ENCODE measurements at places on chromosomes 11 and 22.

DNA sequence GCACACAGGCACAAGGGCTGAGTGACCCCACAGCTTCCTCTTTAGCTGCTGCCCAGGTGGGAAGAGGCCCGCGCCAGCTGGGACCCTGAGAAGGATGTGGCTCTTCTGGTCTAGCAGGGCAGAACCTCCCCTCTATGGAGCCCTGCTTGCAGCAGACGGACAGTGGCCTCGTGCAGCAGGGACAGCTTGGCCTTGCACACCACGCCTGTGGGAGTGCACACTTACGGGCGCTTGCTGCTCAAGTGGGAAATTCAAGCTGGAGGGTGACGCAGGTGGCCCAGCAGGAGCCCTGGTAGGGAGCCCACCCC lies 971.4 kb downstream of the BRD1 start:
- no peak for DNase-seq

- no peak for DNase-seq
These were observed 23.6 kb upstream of the CASP4 start for GRCh38 chr11:104991994-104992393.

DNA sequence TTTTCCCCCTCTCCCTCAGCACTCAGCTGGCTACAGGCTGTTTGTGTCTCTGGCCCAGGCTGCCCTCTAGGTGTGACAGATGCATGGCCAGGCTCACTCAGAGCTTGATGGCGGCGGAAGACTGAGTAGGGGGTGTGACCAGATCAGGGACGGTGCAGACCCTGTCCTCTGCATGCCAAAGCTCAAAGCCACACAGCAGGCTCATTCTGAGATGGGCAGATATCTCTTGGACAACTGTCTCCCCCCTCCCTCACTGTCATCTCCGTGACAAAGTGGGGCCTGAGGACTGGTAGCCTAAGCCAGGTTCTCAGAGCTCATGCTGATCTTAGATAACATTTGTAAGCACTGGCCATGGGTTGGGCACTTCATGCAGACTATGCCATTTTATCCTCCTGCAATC lies 231.3 kb downstream of the DSCAML1 start:
- no peak for DNase-seq

DNA sequence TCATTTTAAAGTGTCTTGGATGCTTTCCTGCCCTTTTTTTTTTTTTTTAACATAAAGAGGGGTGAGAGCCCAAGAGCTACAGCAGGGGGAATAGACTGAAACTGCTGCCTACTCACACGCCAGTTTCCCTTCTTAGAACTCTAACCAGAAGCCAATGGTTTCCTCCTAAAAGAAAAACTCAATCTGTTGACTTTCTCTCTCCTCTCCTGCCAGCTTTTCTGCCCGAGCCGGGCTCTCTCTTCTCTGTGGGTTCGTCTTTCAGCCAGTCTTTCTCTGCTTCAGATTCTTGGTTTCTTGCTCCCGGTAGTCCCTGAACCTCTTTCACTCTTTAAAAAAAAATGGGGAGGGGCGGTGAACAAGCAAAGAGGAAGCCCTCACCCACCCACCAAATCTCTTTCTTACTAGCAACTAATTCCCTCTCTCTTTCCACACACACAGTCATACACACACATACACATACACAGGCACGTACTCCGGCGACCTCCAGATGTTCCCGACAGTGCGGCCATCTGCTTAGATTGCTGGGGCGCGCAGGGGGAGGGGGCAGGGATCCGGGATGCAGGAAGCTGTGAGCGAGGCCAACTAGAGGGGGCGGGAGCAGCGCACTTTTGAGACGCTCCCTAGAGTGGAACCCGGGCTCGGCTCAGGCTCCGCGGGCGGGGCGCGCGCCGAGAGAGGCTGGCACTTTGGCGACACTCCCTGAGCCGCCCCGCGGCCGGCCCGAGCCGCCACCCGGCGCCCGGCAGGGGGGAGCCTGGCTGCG lies 444 bp upstream of the TSKU start:
- DNase-seq, result peak; percentile 99

DNA sequence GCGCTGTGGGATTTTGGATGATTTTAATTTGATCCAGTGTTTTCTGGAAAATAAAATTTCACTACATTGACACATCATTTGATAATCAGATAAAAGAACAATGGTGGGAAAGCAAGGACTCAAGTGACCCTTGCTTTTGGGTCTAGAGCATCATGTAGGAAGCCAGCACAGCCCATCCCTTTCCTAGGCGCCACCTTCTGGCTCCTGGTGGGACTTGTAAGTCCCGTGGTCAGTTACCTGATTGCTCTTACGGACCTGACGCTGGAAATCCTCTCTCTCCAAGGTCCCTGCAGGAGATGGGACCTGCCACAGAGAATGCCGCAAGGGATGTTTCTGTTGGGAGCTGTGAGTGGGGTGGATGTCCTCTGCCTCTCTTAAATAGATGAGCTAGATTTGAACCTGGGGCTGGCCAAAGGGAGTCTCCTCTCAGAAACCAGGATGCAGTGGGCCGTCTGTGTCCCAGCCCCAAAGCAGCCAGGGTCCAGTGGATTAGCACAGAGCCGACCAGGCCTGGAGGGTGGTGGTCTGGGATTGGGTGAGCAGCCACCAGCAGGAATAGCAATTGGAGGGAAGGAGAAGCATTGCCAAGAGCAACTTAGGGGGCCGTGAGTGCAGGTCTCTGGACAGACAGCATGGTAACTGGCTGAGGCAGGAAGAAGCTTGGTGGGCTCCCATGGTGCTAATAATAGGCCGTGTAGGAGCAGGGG lies 21.7 kb downstream of the TIMP3 start:
- DNase-seq, result peak; percentile 16

DNA sequence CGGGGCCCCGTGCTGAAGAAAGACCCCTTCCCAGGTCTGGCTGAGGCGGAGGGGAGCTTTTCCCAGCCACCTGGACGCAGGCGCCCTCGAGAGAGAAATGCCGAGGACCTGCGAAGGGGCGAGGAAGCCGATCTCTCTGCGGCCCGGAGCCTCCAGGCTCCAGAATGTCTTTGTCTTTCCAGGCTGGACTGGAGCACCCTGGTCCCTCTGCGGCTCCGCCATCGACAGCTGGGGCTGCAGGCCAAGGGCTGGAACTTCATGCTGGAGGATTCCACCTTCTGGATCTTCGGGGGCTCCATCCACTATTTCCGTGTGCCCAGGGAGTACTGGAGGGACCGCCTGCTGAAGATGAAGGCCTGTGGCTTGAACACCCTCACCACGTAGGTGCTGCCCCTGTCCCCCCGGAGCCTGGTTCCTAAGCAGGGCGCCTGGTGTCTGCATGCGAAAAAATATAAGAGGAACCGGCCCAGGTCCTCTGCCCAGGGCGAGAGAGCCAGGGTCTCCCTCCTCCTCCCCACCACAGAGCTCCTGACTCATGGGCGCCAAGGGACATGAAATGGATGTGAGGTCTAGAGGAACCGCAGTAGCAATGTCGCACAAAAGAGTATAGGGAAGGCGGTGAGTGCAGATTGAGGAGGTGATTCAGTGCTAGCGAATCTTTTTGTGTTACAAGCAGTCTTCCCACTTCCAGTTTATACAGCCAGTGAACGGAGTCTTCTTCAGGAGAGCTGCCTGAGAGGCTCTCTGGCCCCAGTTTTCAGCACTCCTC lies 11.0 kb downstream of the GLB1L2 start:
- DNase-seq, result no peak

GRCh38 chr11:83102834-83103233 lies 31.1 kb upstream of the RAB30 start:
- DNase-seq, result no peak

- no peak for DNase-seq
These were observed 11.5 kb upstream of the NAP1L4 start for GRCh38 chr11:3003396-3004231.

- DNase-seq, result no peak
These were observed 531 bp downstream of the PIM3 start for GRCh38 chr22:49961005-49961600.

- DNase-seq, result no peak
These were observed 317.9 kb downstream of the TMEM135 start for GRCh38 chr11:87355596-87355995.

DNA sequence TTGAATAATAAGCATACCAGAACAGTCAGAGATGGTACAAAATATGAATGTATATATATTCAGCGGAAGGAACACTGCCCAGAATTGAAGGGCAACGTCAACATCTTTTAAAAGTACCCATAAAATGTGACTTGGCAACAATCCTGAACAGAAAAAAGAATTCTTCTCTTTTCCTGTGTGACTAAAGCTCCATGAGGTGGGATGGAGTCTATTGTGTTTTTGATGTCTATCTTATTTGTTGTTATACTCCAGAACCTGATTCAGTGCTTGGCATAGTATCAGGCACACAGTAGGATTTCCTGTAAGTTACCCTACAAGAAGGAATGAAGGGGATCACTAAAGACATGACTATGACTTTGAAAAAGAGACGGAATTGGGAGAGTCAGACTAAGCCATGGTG lies 10.3 kb downstream of the LDLRAD3 start:
- DNase-seq, result no peak

GRCh38 chr11:4213746-4214145 lies 119.1 kb downstream of the RRM1 start:
- DNase-seq, result no peak

- DNase-seq, result peak; percentile 79
These were observed 112.0 kb upstream of the ARHGAP42 start for GRCh38 chr11:100574894-100575769.

GRCh38 chr22:29306175-29306834 lies at the start of gene GAS2L1:
Gene GAS2L1, plus strand, starts transcription at chr22:29306650. Its CDS starts 1,456 bp downstream, at chr22:29308106.
- DNase-seq, result peak; percentile 85

DNA sequence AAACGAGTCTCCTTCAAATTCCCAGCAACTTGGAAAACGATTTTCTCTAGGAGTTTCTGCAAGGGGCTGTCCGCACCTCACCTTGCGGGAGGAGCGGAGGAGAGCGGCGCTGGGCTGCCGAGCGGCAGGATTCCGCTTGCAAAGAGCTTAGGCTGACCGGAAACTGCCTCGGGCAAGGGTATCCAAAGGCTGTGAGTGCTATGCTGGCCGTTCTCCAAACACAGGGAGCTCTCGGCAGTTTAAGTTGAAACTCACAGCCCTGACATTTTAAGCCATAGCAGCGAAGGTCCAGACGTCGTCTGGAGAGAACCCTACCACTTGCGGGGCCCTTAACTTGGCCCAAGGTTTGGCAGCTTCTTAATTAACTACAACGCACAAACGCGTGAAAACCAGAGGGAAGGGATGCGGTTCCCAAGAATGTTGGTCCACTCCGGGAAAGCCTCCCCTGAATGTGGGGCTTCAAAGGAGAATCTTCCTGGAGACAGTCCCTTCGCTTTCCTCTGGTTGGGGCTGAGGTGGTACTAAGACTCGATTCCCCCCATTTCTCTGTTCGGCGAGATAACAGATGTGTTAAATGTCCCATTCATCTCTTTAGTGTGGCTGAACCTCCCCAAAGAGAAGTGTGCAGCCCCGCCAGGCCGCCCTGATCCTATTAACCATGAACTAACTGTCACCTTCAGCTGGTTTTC lies 1.1 kb upstream of the DBX1 start:
- no peak for DNase-seq

GRCh38 chr11:44950625-44951476 lies at the start of gene TP53I11:
Gene TP53I11, minus strand, starts transcription at chr11:44950883. Its CDS starts 12,548 bp downstream, at chr11:44938335.
- peak; percentile 89 for DNase-seq

DNA sequence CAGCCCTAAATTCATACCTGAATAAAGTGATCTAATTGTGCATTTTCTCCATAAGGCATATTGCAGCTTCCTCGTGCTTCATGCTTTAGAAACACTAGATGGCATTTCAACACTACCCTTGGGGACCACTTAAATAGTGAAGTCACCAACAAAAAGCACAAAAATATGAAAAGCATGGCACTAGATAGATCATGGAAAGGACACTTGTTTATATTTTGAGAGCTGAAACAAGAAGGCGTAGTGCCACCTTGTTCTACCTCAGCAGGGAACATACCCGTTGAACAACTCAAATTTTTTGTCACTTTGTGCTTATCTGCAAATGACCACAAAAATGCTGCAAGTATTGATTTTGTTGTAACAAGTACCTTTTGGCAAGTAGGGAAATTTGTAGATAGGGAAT lies 8.6 kb downstream of the TBCEL start:
- DNase-seq, result no peak

DNA sequence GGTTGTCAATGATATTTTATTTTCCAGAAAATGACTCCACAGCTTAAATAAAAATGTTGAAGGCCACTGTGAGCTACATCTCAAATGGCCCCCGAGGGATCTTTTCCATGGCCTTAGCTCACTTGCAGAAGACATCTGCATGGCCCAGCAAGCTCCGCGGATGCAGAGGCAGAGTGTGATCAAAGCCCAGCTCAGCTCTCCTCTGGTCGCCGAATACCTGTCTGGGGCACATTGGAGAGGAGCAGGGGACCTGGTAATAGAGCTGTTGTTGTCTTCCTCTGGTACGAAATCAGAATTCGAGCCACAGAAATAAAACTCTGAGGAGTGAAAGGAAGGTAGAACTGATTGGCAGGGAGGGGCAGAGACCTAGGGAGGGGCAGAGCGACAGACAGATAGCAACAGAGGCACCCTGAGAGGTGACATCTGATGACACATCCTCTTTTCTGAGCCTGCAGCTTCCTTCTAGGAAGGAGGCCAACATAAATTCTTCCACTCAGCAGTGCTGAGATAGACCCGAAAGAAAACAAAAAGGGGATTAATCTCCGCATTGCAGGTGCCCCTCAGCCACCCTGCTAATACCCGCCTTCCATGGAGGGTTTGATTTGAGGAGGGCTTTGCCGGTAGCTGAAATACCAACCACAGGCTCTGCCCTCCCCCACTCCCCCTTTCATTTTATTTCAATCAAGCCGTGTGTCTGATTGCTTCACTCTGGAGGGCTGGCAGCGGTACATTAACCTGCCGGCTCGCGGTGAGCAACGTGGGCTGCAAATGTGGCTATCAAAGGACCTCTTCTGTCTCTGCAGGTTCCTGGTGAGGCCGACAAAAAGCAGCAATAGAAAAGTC lies 759.4 kb downstream of the OPCML start:
- DNase-seq, result peak; percentile 4

DNA sequence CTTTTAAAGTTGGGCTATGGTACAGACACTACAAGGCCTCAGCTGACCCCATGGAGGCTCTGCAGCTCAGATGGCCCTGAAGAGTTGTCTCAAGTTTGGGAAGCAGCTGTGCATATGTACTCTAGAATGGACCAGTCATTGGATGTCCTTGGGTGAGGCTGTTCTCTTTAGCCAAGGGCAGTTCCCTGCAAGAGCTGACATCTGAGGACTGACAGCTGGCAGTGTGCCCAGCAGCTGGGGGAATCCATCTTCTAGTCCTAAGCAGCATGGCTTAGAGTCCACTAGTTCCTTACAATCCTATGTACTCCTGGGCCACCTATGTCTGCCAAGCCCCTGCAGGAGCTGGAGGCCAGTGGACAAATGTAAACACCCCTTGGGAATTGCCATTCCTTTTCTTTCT lies 76.5 kb downstream of the C11orf91 start:
- peak; percentile 35 for DNase-seq

- DNase-seq, result no peak
These were observed 39.1 kb downstream of the CASP12 start for GRCh38 chr11:104858882-104859775.

GRCh38 chr11:63915961-63916836 lies 765 bp downstream of the RCOR2 start:
- DNase-seq, result peak; percentile 79

- DNase-seq, result peak; percentile 58
These were observed at the start of gene GPR83 for GRCh38 chr11:94400839-94401772. Gene GPR83, minus strand, starts transcription at chr11:94401419. Its CDS starts 172 bp downstream, at chr11:94401247.

DNA sequence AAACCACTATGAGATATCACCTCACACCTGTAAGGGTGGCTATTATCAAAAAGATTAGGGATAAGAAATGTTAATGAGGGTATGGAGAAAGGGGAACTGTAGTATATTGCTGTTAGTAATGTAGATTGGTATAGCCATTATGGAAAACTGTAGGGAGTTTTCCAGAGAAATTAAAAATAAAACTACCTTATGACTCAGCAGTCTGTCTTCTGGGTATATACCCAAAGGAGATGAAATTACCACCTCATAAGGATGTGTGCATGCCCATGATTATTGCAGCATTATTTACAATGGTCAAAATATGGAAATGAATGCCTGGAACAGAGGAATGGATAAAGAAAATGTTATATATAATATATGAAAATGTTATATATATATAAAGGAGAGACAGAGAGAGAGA lies 303.8 kb downstream of the METTL15 start:
- DNase-seq, result no peak

Measured in A673 (cell line).